ENCODE measurements at places on chromosomes 1 and 21.

DNA sequence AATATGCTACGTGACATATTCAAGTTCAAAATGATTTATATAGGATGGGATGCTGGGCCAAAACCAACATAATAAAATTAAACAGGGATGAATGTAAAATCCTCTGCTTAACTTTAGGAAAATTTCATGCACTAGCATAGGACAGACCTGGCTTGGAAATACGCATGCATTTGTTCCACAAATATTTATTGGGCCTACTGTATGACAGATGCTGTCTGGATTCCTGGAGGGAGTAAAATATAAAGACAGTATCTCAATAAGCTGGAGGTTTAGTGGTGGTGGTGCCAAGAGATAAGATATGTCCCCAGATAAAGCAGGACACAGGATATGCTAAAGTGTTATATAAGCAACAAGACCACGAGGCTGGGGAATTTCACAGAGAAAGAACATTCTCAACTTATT is 15.1 kb downstream of the RCSD1 start:
- DNase-seq, result no peak

GRCh38 chr21:34715985-34716596 is 47.3 kb downstream of the CLIC6 start:
- no peak for DNase-seq

DNA sequence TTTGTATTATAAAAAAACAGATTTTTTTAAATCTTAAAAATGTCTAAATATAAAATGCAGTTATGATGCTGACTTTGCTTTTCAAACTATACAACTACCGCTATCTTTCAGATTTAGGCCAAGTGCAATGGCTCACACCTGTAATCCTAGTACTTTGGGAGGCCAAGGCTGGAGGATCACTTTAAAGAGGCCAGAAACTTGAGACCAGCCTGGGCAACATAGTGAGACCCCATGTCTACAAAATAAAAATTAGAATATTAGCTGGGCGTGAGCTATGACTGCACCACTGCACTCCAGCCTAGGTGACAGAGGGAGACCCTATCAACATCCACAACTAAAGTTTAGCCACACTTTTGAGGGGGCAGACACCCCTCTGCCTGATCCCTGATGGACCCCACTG is 20.3 kb downstream of the ZBTB17 start:
- no peak for DNase-seq

- DNase-seq, result no peak
Observed at GRCh38 chr21:43349644-43350043, 77.3 kb downstream of the SIK1 start.

- DNase-seq, result no peak
Observed at GRCh38 chr1:5616366-5617178, 375.7 kb downstream of the NPHP4 start.

DNA sequence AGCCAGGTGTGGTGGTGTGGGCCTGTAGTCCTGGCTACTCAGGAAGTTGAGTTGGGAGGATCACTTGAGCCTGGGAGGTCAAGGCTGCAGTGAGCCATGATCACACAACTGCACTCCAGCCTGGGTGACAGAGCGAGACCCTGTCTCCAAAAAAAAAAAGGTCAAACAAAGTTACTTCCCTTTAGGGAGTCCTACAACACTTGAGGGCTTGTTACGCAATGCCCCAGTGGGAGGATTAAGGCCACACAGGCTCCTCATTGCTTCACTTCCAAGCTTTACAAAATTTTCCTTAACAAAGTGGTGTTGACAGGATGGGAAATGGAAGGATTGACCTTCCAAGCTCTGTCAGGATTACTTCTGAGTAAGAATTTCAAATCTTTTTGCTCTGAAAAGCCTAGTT is 6.2 kb upstream of the EXTL1 start:
- DNase-seq, result no peak

DNA sequence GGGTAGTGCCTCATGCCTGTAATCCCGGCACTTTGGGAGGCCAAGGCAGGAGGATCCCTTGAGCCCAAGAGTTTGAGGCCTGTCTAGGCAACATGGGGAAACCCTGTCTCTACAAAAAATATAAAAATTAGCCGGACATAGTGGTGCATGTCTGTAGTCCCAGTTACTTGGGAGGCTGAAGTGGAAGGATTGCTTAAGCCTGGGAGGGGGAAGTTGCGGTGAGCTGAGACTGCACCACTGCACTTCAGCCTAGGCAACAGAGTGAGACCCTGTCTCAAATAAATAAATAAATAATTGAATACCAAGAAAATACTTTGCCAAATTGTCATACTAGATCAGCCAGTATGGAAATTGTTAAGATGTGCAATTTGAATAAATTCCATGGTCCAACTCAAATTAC is 5.9 kb upstream of the RBBP5 start:
- no peak for DNase-seq

GRCh38 chr1:200681231-200681630 is 11.5 kb upstream of the DDX59 start:
- DNase-seq, result no peak

DNA sequence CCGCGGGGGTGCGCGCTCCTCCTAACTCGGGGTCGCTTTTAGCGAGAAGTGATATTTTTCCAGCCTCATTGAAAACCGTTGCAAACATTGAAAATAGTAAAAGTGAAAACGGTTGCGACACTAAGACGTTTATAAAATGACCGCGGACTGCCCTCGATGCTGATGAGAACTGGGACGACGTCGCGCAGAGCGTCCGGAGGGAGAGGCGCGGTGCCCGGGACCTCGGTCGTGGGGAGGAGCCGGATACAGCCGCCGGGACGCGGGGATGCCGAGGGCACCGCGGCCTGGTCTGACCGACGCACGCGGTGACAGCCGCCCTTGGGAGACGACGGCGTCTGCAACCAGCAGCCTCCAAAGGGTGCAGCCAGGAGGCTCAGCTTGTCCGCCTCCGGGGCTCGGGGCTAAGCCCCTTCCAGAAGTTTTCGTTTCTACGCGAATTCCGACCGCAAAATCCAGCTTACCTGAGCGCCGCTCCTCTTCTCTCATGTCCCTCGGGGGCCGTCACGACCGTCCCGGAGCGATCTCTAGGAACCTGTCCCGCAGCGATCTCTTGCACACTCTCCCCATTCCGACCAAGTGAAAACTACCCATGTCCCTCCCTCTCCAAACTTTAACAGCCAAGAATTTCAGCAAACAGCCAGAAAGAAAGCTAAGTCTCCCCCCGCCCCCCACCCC is 144.4 kb upstream of the ETS2 start:
- DNase-seq, result no peak

- no peak for DNase-seq
Observed at GRCh38 chr1:15833842-15834405, 13.6 kb upstream of the SPEN start.

DNA sequence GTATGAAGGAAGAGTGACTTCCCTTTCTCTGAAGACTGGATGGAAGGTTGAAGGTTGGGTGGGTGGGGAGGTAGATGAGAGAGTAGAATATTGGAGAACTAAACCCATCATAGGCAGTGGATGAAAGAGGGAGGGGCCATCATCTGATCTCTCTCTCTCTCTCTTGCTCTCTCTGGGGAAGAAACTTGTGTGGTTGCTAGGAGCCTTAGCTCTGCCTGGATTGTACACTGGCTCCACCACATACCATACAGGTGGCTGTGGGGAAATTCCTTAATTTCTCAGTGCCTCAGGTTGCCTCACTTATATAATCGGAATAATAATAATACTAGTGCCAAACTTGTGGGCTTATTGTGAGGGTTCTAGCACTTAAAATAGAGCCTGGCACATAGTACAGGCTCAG is 9.5 kb downstream of the XCL1 start:
- DNase-seq, result no peak

DNA sequence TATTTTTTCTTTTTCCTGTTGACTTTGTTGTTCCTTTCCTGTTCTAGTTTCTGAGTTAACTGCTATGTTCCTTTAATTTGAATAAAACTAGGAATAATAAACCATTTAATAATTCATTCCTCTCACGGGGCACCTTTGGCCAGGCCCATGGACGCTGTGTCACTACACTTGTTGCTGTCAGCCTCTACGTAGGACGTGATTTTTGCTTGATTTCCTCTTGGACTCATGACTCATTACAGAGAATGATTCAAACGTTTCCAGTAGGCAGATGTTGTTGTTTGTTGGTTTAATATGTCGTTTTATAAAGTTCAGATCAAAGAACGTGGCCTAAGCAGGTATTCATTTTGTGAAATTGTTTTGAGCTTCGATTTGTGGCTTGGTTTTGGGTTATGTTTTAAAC is 9.1 kb upstream of the SLC19A1 start:
- DNase-seq, result no peak

DNA sequence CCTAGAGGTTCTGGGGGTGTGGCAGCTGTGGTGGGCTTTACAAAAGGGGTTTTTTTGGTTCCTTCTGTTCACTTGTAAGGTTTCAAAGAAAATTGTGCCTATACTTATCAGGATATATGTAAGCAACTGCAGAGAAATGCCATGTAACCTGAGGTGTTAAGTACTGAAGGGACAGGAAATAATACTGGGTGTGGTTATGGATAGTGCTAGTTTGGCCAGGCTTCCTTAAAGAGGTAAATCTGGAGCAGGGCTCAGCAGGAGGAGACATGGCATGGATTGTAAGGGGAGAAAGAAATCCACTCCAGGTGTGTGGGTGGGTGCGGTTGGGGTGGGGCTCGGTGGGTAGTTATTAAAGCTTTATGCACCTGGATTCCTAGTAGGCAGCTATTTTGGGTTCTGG is 28.3 kb downstream of the KIRREL1 start:
- DNase-seq, result no peak

- DNase-seq, result no peak
Observed at GRCh38 chr1:247218121-247218651, 37.7 kb upstream of the VN1R5 start.

DNA sequence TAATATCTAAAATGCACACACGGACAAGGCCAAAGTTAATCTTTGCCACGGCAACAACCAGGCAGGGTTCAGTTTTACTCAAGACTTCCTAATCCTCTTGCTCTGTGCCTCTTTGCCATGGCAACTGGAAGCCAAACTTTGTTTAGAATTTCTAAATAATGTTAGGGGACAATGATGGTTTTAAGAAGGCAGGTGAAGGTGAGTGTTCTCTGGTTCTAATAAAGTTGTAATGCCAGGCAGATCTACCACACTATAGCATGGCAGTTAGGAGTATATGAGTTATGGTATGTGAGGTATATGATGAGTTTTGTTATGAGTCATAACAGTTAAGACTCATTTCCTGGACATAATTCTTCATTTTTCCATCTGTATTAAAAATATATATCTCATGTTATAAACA is 2.7 kb downstream of the PTPRC start:
- no peak for DNase-seq

DNA sequence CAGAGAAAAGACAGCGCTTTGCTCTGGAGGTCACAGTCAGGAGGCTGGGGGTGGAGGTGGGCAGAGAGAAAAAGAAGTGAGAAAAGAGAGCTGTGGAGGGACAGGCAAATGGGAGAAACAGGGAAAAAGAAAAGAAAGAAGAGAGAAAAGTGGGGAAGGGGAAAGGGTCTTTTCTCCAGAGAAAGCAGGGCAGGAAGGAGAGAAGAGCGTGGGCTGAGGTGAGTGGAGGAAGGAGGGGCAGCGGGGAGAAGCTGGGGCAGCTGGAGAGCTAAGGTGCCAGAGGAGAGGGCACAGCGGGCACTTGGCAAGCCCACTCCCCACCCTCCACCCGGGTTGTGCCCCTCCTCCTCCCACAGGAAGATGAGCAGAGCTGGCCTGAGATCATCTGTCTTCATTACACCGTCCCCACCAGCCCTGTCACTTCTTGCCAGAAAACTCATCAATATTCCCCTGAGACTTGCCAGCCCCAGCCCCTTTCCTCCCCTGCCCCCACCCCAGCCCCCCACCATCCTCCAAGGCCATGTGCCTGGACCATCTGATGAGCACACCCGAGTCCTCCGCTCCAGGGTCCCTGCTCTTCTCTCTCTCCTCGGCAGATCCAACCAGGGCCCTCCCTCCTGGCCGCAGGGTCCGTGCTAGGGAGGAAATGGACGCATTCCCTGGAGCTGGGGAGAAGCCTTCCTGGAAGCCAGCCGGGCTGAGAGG is 17.0 kb upstream of the BLACAT1 start:
- no peak for DNase-seq

DNA sequence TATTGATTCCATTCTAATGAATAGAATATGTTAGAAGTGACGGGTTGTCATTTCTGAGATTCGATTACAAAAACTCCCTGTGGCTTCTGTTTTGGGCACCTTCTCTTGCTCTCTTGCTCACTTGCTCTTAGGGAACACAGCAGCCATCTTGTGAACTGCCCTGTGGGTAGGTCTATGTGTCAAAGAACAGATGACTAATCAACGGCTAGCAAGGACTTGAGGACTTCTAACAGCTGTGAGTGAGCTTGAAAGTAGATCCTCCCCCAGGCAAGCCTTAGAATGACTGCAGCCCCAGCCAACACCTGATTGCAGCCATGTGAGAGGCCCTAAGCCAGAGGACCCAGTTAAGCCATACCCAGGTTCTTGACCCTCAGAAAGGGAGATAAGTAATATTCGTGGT is 49.3 kb downstream of the AZIN2 start:
- no peak for DNase-seq

DNA sequence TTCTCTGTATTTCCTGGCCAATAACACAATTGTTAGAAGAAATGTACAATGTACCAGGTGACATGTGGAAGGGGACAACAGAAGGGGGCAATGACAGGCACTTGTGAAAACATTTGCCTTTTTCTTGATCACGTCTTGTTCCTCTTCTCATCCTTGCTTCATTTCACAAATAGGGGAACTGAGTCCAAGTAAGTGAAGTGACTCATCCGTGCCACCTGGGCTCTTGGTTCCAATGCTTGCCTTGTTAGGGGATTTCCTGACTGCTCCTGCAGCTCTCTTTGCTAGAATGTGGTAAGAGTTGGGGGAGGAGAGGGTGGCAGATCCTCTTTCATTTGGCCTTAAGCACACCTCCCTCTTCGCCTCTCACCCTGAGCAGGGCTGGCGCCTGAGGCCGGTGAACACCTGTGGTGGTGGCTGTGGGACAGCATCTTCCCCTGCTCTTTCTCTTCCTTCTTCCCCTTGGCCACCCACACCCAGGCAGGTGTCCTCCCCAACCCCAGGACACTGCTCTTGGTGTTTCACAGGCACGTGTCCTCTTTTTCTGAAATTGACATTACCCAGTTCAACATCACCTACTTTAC is 2.2 kb upstream of the RHEX start:
- DNase-seq, result no peak

GRCh38 chr1:25445993-25446538 is 15.4 kb downstream of the MACO1 start:
- no peak for DNase-seq

- DNase-seq, result no peak
Observed at GRCh38 chr1:247330548-247331171, 1.0 kb downstream of the ZNF496 start.

GRCh38 chr1:109659997-109660690 is 4.2 kb downstream of the GSTM4 start:
- no peak for DNase-seq
